ENCODE measurements at places on chromosomes 12 and 14.

DNA sequence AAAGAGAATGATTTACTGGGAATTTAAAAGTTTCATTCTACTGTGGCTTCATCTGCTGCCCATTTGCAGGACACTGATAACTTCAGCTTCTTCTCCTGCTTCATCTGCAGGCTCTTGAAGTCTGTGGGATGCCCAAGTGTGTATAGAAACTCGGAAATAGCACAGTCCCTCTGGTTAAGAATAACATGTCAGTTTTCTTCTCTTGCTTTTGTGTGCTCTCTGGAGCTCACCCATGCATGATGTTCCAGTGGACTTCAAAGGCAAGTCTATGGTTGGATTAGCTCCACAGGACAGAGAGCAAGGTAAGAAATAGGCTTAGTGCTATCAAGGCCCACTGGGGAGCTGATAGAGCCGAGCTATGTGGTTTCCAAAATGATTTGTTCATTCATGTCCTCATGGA, 13.7 kb downstream of the RMST start:
- no peak for DNase-seq

DNA sequence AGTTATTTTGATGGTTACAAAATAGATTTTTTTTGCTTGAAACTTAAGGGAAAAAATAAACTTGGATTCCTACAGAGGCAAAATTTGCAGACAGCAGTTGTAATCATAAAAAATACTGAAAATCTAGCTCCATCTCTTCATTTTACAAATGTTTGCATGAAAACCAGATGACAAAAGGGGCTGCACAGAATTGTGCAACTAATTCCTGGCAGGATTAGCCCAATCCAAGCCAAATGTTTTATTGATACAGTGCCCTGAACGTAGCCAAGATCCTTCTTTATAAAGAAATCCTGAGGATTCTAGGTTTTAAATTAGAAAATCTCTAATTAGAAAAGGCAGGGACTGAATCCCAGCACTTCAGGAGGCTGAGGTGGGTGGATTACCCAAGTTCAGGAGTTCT, 356.4 kb upstream of the SEL1L start:
- no peak for DNase-seq

- no peak for DNase-seq
Measured at GRCh38 chr12:113242026-113242418, 20.8 kb downstream of the TPCN1 start.

- DNase-seq = no peak
Measured at GRCh38 chr14:92848887-92849286, 54.8 kb downstream of the GOLGA5 start.

GRCh38 chr12:114425031-114425626, 19.2 kb upstream of the TBX5 start:
- no peak for DNase-seq

DNA sequence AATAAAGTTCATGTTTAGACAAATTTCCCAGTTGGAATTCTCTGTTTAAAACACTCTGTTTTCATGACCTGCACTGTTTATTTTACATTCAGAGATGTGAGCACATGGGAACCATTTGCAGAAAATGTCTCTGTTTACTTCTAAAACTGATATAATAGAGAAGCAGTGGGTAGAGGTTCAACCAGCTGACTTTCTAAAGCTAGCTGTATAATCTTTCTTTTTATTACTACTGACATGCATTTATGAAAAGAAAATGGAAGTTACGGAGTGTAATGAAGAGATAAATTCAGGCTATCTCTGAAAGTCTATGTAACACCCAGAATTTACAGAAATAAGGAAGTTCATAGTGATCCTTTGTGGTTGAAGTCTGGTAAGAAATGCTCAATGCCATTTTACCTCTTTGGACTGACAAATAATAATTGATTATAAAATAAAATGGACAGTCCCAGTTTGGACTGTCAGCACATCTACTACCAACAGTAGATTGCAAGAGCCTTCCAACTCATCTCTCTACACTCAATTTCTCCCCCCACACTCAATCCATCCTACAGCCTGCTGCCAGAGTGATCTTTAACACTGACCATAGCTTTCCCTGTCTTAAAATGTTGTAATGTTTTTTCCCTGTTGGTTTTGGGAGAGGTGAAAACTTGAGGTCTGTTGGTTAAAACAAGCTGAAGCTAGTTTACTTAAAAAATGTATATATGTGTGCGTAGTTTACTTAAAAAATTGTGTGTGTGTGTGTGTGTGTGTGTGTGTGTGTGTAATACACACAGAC, 137.4 kb downstream of the AEBP2 start:
- DNase-seq = no peak

DNA sequence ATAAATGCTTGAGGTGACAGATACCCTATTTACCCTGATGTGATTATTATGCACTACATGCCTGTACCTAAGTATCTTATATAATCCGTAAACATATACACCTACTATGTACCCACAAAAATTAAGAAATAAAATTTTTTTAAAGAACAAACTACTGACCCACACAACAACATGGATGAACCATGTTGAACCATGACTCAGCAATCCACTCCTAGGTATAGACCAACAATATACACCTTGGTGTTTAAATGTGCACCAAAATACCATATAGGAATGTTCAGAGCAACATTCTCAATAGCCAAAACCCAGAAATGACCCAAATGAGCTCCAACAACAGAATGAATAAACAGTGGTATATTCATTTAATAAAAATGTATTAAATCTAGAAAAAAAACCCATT, 245.1 kb downstream of the GXYLT1 start:
- no peak for DNase-seq

All from CD4-positive, alpha-beta memory T cell (primary cell).